ENCODE measurements at places on chromosomes 6 and 20.

GRCh38 chr6:33700391-33701050 is 11.0 kb downstream of the UQCC2 start:
- DNase-seq, result peak; percentile 73

- DNase-seq, result peak; percentile 28
Measured at GRCh38 chr6:125142618-125143017, 11.0 kb upstream of the TPD52L1 start.

- peak; percentile 26 for DNase-seq
Measured at GRCh38 chr20:51183451-51183850, 160.5 kb upstream of the KCNG1 start.

DNA sequence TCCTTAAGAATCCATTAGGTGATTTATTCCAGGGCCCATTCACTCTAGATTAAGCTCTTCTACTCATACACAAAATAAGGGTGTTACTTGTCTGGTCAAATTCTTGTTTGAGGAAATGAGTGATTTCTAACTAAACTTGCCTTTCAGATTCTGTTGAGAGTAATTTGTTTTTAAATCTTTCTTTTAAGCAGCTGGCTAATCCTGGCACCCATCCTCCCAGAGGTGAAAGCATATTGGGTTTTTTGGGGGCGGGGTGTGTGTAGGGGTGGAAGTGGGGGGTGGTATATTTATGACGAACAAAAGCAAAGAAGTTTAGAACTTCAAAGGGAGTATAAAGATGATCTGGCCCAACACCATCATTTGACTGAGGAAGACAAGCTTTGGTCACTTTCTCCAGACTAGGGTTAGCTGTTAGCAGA is 94.7 kb downstream of the RTN4IP1 start:
- DNase-seq, result no peak

- peak; percentile 43 for DNase-seq
Measured at GRCh38 chr20:2386516-2387179, 5.9 kb downstream of the TGM6 start.

GRCh38 chr6:128365520-128366160 is 154.8 kb downstream of the PTPRK start:
- no peak for DNase-seq
